ENCODE measurements at places on chromosomes 2 and 18.

- DNase-seq = no peak
Observed at GRCh38 chr2:216014006-216014405, 655 bp upstream of the MREG start.

DNA sequence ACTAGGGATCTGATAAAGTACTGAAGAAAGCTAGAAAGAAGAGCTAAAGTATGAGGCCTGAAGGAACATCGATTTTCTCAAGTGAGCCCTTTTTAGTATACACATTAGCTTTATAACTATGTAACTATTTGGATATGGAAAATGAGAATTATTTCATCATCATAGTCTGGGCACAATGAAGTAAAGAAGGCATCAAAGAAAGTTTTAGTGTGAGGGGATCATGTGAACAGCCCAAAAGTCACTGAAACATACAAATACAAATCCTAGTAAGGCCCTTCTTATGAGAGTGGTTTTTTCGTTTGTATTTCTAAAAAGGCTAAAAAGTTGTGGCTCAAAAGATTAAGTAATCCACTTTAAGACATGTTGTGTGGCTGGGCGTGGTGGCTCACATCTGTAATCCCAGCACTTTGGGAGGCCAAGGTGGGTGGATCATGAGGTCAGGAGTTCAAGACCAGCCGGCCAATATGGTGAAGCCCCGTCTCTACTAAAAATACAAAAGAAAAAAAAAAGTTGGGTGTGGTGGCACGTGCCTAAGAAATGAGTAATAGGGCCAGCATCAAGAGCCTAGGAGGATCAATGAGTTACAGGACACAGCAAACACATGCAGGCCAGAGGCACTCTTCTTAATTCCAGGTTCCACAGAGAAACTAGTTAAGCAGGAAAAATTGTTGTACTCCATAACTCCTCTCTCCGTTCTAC lies 61.9 kb downstream of the PUM2 start:
- no peak for DNase-seq

- no peak for DNase-seq
Observed at GRCh38 chr18:72727776-72728175, 140.0 kb downstream of the NETO1 start.

GRCh38 chr2:6647046-6647445 lies 218.7 kb downstream of the CMPK2 start:
- no peak for DNase-seq
